ENCODE measurements at places on chromosomes 1 and 21.

- no peak for DNase-seq
Measured at GRCh38 chr1:160665330-160666078, 18.7 kb upstream of the SLAMF1 start.

- DNase-seq: no peak
Measured at GRCh38 chr1:94669198-94669597, 127.6 kb upstream of the F3 start.

- no peak for DNase-seq
Measured at GRCh38 chr1:185857442-185857841, 123.3 kb downstream of the HMCN1 start.

DNA sequence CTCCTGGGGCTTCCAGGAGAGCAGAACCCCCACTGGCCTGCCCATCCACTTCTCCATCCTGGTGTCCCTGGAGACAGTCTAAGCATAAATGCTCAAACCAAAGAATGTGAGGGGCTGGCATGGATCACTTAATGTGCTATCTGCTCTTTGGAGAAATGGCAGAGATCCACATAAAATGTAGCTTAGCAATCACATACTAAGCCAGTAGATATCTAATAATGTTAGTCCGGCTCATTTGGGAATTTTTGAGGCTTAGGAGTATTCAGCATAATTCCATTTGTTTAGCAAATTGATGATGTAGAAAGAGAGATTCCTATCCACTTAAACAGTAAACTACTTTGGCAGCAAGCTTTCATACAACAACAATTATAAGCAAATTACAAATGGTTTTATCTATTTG lies 90.7 kb downstream of the TENT5C start:
- no peak for DNase-seq

GRCh38 chr1:115782571-115783281 lies 14.2 kb upstream of the CASQ2 start:
- no peak for DNase-seq

DNA sequence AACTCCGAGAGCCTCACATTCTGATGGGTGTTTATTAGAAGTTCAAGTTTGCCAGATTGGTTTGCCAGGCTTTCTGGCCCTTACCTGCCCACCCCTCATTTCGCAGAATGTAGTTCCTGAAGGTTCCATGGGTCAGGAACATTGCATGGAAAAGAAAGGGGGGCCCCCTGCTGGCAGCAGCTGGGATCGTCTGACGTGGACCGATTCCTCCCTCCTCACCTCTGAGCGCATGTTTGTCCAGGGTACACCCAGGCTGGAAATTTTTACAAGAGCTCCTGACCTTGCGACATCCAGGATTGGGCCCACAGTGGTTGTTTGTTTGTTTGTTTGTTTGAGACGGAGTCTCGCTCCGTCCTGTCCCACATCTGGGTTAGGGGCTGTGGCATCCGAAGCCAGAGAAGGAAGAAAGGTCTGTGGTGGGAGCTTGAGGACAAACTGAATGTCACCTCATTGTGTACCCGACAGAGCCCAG lies 126.0 kb upstream of the TMEM51 start:
- no peak for DNase-seq
